ENCODE measurements at places on chromosomes 5 and 9.

DNA sequence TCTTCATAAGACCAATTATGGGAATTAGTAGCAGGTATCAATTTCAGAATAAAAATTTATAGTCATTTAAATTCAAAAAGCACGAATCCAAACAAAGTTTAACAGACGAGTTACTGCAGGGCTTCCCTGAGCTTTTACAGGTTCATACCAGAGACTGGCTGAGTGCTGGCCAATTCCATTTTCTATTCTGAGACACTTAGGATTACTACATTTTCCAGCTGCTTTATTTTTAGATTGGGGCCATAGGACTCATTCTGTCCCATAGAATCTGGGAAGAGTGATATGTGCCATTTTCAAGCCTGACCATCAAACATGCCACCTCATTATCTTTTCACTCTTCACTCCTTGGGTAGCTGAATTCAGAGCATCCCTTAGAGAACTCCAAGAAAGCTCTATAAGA, 410.7 kb downstream of the DNAH5 start:
- DNase-seq = no peak

GRCh38 chr9:110626101-110626829, 42.3 kb upstream of the MUSK start:
- DNase-seq = no peak

- DNase-seq = peak; percentile 29
These were observed 37.7 kb downstream of the LAMC3 start for GRCh38 chr9:131046581-131047202.

DNA sequence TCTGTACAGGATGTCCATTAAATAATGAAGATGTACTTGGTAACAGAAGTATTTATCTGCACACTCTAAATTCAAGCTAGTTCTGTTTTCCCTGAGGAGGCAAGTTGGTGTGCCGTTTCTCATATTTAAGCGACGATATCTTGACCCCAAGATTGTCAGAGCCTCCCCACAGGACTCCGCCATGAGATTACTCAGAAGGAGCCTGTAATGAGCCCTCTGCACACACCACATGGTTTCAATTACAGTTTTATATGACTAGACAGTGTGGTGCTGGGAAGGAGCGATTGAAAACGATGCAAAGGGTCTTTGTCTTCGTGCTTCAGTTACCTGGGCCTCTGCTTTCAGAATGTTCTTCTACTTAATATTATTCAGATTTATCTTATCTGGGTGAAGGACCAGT, 840.4 kb upstream of the WWC1 start:
- no peak for DNase-seq

DNA sequence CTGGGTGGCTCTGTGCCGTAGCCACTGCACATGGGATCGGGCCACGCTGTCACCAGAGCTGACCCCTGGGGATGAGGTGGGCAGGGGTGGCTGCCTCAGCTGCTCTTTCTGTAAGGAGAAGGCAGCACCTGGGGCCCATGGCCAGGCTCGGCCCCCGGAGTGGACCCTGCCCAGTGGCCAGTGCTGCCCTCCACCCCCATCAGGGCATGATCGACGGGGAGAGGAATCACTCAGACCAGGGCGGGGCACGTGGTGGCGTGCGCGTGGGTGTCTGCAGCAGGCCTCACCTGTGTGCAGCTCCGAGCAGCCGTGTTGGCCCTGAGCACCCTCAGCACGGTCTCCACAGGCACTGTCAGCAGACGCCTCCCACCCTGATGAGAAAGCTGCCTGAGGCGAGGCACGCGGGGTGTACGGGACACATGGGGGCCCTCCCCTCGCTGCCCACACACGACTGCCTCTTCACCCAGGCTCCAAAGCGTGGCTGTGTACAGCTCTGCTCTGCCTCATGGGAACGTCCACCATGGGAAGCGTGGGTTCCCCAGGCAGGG, 8.6 kb upstream of the CARD9 start:
- DNase-seq = no peak

DNA sequence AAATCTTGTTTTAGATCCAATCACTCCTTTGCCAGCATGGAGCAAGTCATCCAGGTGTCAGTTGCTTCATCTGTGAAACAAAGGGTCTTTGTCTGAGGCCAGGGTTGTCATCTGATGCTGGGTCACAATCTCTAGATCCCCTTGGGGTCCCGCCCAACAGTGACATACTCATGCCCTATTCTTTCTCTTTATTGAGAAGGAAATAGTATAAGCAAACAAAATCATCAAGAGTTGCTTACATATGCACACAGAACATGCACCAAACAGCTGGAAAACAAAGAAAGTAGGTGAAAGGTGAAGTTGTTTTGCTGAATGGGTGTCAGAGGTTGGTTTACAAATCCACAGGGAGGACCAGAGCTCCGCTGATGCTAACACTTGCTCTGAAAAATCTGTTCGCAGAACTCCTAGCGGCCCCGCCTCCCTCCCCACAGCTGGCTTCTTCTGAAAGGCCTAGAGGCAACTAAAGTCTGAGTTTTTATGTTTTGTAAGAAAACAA, 106.1 kb upstream of the SLC44A1 start:
- no peak for DNase-seq

GRCh38 chr9:134783699-134784039, 96.9 kb upstream of the FCN2 start:
- no peak for DNase-seq

DNA sequence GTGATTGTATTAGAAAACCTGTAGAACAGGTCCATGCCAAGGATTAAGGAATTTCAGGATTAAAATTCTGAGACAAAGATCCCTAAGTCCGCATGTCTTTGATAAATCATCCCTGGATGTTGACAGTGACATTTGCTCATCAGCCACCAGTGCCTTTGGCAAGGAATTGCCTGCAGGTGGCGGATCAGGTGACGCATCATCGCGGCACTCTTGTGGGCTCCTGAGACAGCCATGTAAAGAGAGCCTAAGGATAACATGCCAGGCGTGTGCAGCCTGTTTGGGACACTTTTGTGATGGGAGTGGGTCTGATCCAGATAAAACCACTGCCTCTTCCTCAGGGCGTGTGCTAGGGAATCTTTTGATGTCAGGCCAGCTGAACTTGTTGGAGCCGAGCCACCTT, 40.6 kb downstream of the ADCY2 start:
- DNase-seq = no peak

DNA sequence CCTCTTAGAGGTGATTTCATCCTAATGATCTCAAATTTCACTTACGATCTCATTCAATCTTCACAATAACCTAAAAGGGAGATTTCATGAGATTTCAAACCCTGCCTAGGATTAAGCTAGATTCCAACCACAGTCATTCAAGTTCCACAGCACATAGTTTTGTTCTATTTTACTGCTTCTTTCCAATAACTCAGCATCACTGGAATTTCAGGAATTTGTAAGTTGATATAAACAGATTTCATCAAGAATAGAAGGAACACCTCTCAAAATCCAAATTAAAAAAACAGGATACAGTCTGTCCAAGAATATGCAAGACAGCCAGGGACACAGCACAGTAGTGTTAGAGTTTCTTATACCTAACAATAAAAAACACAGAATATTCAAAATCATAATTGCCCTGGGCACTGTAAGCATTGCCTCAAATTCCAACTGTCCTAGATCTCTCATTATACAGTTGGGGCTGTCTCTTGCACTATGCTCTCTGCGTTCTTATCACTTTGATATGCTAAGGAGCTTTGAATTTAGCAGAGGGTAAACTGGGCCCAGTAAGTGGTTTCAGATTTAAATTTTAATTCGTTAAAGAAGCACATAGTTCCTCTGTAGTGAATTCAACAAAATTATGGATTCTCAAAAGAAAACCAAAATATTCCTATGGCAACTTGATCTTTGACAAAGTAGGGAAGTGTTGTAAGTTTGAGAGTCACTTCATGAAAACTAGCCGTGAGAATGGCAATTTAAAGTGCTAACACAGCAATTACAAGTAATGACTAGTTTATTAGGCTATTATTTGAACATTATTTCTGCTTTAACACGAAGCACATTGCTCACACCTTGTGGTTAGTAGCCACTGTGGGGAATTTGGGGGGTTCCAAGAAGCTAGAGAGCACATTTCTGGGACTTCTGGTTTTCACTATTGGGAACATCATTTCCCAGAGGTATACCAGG, 478.6 kb upstream of the C9orf72 start:
- no peak for DNase-seq

- no peak for DNase-seq
These were observed 462.5 kb downstream of the SPOCK1 start for GRCh38 chr5:137036640-137037039.

- DNase-seq = no peak
These were observed 159.2 kb upstream of the RAI14 start for GRCh38 chr5:34496701-34497469.

GRCh38 chr5:139850423-139851016, 54.9 kb downstream of the PSD2 start:
- no peak for DNase-seq

DNA sequence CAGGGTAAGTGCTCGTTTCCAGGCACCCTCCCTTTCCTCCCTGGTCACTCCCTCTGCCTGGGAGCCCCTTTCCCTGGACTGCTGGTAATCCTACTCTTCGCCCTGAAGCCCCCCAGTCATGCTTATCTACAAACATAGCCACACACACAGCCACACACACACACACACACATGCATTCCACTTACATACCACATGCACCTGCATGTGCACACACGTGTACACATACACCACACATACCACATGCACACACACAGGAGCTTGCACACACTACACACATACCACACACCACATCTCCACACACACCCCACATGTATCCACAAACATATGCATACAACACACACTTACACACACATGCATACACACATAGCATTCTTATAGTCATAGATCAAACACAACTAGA, 358.5 kb downstream of the GADD45G start:
- DNase-seq = no peak

GRCh38 chr5:9653811-9654210, 23.7 kb upstream of the TAS2R1 start:
- DNase-seq = no peak

- DNase-seq = no peak
These were observed 52.5 kb downstream of the ANKDD1B start for GRCh38 chr5:75663579-75664284.

DNA sequence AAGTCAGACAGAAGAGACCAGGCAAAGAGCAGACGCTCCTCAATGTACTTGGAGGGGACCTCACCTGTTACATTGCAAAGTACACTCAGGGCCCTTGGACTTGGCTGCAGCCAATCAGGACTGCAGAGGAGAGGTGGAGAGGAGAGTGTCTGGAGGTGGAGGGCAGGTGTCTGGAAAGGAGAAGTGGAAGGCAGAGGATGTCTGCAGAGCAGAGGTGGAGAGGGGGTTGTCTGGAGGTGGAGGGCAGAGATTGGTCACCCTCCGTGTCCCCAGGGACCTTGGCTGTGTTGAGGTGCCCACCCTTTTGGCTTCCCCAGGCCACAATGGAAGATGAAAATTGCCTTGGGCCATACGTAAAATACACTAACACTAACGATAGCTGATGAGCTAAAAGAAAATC, 241.3 kb upstream of the IRX2 start:
- no peak for DNase-seq

GRCh38 chr9:84169240-84169639, 171.3 kb downstream of the SLC28A3 start:
- DNase-seq = no peak

DNA sequence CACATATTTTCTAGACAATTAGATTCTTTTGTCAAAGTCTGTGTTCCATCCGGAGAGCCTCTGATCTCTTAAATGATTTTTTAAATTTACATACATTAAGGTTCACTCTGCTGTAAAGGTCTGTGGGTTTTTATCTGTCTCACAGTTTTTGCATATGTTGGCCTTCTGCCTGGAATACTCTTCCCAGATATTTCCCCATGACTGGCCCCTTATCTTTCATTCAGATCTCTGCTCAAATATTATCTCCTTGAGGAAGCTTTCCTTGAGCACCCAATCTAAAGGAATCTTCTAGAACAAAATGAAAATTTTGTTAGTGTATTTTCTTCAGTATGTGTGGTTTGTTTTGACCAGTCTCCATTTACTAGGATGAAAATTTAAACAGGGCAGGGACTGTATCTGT, 26.3 kb downstream of the FAF2 start:
- no peak for DNase-seq

DNA sequence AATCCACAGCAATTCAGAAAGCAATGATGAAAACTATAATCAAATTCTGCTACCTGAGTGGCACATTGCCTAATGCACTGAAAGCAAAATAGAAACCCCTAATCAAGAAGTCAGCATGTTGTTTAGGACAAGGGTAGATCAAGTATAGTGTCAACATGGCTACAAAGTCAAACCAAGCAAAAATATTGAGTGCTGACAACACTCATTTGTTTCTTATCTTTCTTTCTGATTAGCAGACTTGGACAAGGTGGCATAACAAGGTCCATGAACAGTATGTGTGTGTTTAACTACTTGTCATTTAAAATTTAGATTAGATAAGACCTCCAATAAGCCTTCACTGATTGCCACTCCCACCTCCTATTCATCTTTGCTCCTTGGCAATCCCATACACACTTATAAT, 332.4 kb downstream of the KIAA0825 start:
- DNase-seq = no peak

DNA sequence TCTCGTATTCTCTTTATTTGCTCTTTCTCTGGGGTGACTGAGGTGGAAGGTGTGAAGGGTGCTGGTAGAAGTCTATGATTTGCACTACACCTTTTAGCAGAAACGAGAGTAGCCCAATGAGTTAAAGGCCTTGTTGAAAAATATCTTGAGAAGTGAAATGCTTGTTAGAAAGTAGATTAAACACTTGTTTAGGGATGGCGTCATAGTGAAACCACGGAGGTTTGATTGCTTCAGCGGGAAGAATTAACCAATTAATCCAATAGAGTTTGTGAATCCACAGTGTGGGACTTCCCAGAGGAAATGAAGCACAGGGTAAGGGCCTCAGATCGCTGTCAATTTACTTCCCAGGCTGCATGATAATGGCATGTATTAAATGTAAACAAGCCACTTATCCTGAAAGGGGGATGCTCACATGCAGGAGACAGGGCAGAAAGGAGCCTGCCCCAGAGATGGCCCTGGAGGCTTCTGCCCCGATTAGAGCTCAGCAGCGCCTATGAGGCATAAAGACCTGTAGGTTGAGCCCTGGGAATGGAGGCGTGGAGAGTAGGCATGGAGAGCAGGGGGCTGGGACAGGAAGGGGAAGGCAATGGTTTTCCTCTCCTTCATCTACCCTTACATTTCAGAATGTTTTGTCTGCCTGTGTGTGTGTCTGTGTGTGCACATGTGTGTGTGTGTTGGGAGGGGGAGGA, 1.5 kb downstream of the FAM170A start:
- no peak for DNase-seq

DNA sequence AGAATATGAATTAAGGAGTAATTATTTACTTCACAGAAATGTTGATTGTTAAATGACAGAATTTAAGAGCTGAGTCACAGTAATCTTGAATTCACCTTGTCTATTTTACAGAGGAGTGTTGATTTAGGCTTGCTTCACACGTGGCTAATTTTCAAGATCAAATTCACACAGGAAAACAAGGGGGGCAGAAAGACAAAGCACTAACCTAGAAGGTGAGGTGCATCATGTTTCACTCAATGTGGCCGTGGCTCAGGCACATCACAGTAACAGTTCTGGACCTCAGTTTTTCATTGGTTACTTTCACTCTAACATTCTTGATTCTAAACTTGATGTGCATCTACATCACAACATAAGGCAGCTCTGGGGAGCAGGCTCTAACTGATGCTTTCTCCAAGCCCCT, 69.6 kb upstream of the GNAQ start:
- DNase-seq = no peak

GRCh38 chr9:129272348-129273025, 94.4 kb upstream of the IER5L start:
- no peak for DNase-seq
